ENCODE measurements at places on chromosomes 2 and 18. TPM values are rescaled to one million over a fixed set of nuclear protein-coding genes. Genes with fewer than 3 reads are reported as not detected.

The HOXD3 gene
- total RNA-seq, result 0.40 TPM

The IL1F10 gene
- total RNA-seq, result not detected

DNA sequence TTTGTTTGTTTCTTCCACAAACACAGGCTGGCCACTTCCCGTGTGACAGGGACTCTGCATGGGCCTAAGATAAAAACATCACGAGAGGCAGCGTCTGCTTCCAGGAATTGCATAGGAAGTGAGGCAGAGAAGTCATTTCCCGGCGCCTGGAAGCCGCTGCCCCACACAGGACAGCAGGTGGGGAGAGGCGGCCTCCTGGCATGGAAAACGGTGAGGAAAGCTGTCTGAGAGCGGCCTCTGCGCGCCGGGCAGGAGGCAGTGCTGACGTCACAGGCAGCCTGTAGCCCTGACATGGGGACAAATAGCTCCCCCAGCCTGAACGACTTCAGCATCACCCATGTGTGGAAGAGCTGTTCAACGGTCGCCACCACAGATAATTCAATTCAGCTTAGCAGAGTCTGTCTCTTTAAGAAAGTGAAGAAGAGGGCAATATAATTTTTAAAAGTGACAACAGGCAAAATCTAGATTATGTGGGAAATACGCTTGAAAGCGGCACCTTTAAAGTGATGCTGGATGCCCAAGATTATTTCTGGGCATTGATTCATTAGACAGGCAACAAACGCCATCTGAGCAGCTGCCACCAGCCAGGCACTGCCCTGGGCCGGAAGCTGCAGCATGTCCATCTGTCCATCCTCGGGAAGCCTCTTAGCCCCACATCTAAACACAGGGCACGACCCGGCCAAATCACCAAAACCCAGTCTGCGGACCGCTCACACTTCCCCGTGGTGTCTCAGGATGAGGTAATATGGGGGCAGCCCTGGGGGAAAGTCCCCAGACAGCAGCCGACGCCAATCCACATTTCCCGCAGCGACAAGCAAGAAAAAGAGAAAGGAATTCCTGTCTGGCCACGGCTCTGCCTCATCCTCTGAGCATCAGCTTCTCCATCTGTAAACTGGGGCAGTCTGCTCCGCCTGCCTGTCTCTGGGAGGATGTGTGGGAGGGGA, 138.9 kb downstream of the PXDN start:
- DNase-seq, result no peak

DNA sequence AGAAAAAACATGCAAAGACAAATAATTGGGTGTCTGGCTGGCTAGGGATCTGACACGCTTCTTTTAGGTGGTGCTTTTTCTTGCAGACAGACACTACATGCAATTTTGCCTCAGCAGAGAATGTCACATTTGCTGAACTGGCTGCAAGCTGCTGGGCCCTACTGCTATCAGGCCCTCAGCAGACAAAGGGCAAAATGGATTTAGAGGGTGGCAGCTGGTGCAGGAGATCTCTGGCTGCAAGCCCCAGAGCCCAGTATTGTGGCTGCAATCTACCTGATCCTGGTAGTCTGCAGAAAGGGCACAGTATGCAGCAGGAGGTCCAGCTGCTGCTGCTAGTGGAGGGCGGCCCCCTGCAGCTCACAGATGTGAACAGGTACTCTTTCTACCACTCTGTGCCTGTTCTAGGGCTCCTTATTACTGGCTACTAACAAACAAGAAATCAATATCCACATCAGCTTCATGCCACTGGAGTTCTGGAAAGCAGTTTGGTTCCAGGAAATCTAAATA, 796.7 kb upstream of the CELF4 start:
- no peak for DNase-seq

DNA sequence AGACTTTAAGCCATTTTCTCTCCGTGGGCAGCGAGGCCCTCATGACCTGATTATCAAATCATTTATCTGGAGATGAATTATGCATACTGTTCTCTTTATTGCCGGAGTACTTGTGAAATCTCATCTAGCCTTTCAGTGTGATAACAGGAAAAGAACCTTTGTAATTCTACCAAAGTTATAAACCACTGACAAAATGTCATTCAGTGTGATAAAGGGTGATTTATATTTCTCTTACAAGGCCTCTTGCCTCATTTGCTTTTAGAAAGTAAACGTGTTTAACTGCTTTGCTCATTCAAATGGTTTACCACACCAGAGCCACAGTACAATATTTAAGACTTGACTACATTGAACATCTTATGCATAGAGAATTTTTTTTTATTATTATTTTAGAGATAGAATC, 13.8 kb downstream of the MTCL1 start:
- no peak for DNase-seq

DNA sequence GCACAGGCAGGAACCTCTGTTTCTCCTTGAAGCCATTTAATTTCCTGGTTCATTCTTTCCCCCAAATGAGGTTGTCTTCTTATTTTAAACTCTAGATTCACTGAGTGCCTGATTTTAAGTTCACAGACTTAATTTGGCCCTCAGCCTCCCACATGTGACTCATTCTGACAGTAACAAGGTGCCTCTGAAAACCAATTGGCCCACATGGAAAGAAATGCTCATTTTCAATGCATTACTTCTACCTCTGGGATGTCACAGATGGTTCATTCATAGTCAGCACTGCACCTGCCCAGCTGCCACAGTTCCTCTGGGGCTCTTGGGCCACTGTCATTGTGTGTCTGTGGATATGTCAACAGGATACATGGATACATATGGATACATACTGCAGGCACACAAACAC, 140.4 kb upstream of the CAPN13 start:
- DNase-seq, result no peak

GRCh38 chr2:183059561-183059960, 19.0 kb upstream of the DUSP19 start:
- DNase-seq, result no peak

DNA sequence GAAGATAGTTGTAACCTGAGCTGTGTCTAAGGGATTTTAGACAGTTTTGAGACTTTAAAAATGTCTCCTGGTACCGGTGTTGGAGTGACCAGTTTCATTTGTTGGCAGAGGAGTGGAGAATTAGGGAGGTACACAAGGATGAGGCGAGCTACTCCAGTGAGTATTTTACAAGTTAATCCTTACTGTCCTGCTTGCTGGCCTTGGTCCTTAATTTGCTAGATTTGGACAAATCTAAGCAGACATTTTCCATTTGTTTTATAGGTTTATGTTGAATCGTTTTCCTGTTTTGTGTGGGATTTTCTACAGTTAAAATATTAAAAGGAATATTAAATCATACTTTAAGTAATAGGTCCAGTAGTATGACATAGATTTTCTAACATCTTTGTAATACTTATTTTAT, 101.8 kb downstream of the ZNF407 start:
- no peak for DNase-seq

Data from esophagus squamous epithelium (tissue), 5 donors.